Naive B cell (primary cell): ENCODE measurements at places on chromosomes 3 and 15. TPM values are rescaled to one million over a fixed set of nuclear protein-coding genes. Genes with fewer than 3 reads are reported as not detected.

DNA sequence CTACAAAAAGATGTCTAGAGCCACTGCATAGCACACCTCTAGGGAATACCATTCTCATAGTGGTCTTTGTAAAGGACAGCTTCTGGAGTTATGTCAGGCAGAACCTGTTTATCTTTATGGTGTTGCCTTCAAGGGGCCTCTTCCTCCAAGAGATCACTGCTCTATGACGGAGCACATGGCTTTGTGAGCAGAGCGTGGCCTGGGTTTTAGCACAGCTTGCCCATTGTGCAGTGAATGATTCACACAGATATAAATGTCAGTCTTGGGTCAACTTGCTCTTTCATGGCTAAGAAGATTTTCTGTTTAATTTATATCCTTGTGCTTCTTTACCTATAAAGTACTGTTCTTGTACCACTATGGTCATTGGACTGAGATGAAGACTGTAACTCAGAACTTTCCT, 41.5 kb upstream of the RBMS3 start:
- no peak for DNase-seq

INSYN1 gene
- polyA plus RNA-seq: not detected

GRCh38 chr3:100089812-100090668, 24.3 kb downstream of the FILIP1L start:
- DNase-seq: no peak

DNA sequence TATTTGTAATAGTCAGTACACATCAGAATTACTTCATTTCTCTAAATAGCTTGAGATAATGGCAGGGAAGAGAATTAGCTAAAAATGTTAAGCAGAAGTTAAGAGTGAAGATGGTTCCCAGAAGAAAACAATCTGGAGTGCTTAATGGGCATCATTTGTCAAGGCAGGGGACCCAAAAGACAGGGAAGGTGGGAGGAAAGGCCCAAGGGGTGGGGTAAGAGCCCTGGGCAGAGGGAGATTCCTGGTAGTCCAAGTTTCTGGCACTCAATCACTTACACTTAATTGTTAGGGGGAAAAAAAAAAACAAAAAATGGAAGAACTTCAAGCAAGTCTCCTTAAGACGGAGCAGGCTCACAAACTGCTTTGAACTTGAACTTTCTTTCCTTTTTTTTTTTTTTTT, 28.9 kb downstream of the TNFAIP8L3 start:
- no peak for DNase-seq

- no peak for DNase-seq
Observed at GRCh38 chr3:136196064-136196400, at the start of gene MSL2. Gene MSL2 (minus strand): TSS chr3:136196335. CDS start chr3:136195113, 1,222 bp downstream.

DNA sequence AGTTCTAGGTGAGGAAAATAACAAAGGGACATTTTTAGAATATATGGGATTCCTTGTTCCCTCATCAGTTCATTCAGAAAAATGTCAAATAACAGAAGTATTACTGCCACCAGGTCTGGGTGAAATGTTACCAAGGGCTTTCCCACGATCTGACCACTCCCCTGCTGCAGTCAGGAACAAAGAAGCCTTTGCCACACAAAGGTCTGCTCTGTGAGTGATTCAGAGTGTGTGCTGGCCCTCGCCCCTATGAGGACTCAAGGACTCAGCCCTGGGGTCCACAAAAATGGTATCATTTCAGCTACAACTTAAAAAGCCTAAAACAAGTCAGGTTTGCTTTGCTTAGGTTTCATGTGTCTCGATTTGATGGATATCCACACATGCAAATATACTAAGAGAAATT, 5.0 kb downstream of the MKRN3 start:
- no peak for DNase-seq

PARP3 gene
- polyA plus RNA-seq: 8.4 TPM

DNA sequence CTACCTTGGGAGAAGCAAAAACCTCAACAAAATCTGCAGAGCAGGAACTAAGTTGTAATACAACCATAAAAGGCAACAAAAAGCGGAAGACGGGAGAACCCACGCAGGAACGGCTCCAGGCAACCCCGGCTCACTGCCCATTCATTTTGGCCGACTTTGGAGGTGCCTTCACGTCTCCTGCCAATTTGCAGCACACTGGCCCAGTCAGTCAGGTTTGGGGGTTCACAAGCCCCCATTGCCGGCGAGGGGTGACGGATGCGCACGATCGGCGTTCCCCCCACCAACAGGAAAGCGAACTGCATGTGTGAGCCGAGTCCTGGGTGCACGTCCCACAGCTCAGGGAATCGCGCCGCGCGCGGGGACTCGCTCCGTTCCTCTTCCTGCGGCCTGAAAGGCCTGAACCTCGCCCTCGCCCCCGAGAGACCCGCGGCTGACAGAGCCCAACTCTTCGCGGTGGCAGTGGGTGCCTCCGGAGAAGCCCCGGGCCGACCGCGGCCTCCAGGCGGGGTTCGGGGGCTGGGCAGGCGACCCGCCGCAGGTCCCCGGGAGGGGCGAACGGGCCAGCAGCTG, 463 bp downstream of the TERC start:
- peak; percentile 74 for DNase-seq

ACKR2 gene
- polyA plus RNA-seq: not detected

DNA sequence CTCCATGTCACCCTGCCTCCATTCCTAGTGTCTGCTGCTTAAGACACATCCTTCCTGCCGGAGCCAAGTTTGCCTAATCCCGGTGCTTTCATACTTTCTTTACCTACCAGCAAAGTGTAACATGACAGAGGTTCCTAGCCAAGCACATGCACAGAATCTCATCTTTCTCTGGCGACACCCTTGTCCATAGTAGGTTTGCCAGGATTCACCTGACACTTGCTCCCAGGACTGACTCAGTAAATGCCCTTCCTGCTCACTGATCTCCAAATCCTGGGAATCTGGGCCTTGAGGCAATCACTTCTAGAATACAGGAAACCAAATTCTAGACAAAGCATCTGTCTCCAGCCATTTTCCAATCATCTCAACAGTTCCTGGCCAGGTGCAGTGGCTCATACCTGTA, 10.2 kb upstream of the NR2E3 start:
- DNase-seq: no peak
